D721Med (cell line): ENCODE measurements at places on chromosomes 4 and X.

DNA sequence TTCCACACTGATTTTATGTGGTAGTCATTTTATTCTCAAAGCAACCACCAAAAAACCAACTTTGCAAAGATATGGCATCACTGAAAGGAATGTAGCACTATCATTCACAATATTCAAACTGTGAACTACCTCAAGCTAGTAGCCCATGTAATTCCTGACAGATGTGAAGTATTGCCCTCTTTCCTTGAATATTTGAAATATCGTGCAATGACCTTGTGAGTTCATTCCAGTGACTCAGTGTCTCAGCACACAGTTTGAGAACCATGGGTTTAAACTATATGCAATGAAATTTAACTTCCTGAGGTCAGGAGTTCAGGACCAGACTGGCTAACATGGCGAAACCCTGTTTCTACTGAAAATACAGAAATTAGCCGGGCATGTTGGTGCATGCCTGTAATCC, 20.9 kb upstream of the IQCM start:
- DNase-seq = no peak

DNA sequence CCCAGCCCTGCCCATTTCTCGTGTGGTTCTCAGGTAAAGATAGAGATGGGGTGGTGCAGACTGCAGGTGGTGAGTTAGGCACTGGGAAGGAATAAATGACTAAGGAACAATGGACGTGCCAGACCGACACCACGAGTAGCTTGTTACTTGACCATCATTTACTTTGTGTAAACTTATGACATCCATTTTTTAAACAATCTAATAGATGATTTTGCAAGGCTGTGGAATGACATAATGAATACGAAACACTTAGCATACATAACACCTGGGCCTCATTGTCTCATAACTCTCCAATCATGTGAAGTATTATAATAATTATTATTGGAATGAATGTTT, 137.3 kb upstream of the CPEB2 start:
- no peak for DNase-seq

DNA sequence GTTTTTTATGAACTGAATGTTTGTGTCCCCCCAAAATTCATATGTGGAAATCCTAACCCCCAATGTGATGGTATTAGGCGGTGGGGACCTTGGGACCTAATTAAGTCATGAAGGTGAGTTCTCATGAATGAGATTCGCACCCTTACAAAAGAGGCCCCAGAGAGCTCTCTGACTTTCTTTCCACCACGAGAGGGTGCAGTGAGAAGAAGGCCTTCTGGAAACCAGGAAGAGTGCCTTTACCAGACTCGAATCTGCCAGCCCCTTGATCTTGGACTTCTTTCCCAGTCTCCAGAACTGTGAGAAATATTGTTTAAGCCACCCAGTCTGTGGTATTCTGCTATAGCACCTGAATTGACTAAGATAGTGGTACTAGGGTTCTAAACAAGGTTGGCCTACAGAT, 40.8 kb downstream of the STK26 start:
- no peak for DNase-seq

- no peak for DNase-seq
Observed at GRCh38 chr4:100823993-100824323, 306.1 kb upstream of the EMCN start.

DNA sequence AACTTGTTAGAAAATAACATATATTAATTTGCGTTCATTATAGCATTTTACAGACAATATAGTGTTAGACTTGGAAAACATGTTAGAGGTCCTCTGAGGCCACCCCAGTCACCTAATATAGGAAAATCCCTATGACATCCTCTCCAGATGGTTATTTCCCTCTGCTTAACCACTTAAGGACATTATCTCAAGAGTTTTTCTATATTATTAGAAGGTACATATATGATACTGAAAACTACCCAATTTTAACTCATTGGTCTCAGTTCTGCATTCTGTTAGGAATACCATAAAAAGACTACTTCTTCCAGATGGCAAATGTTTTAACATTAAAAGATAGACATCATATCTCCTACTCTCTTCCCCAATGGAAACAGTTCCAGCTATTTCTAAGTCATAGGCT, 21.4 kb downstream of the PTPN13 start:
- peak; percentile 23 for DNase-seq
